ENCODE measurements at places on chromosomes 6 and 20.

- DNase-seq, result no peak
These were observed 40.0 kb downstream of the RRBP1 start for GRCh38 chr20:17641993-17642392.

DNA sequence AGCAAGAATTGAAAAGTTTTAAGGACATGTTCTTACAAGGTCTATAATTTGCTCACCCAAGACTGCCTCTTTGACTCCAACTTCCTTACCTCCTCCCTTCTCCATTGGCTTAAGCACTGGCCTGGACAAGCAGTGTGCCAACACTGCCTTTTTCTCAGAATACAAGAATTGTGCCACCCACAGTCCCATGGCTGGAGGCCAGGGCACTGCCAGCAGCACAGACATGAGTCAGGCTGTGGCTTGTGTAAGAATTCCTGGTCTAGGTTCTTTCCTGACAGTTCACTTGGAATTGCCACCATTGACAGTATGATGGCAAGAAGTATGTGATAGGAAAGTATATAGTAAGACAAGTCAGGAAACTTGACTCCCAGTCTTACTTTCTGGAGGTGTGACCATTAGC, 202.7 kb upstream of the MARCKS start:
- DNase-seq, result no peak

DNA sequence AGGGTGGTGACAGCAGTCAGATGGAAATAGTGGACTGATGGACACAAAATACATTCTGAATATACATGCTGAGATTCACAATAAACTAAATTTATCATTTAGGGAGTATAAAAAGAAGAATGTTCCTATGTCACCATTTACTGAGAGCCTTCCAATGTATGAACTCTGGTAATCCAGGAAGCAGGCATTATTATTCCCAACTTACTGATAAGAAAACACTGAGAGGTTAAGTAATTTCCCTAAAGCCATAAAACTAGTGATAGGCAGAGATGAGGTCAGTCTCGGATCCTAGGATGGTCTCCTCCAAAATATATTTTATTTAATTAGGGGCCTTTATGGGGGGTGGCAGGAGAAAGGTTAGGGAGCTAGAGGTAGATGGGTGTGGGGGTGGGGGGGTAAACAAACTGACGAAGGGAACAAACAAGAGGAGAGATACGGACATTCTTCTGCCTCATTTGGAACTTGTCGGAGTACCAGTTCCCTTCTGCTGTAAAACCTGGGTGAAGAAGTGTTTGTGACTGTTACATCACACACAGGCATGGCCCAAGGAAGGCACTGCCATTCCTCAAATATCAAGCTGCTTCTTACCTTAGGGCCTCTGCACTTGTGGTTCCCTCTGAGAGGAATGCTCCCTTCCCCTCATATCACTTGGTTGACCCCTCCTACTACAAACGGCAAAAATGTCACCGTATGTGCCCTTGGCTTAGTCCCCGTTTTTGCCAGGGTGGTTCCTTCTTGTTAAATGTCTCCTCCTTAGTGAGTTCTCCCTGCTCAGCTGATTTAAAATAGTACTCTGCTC, 6.7 kb downstream of the SAYSD1 start:
- DNase-seq, result no peak

GRCh38 chr6:167643716-167644115, 183.0 kb upstream of the AFDN start:
- DNase-seq, result no peak

DNA sequence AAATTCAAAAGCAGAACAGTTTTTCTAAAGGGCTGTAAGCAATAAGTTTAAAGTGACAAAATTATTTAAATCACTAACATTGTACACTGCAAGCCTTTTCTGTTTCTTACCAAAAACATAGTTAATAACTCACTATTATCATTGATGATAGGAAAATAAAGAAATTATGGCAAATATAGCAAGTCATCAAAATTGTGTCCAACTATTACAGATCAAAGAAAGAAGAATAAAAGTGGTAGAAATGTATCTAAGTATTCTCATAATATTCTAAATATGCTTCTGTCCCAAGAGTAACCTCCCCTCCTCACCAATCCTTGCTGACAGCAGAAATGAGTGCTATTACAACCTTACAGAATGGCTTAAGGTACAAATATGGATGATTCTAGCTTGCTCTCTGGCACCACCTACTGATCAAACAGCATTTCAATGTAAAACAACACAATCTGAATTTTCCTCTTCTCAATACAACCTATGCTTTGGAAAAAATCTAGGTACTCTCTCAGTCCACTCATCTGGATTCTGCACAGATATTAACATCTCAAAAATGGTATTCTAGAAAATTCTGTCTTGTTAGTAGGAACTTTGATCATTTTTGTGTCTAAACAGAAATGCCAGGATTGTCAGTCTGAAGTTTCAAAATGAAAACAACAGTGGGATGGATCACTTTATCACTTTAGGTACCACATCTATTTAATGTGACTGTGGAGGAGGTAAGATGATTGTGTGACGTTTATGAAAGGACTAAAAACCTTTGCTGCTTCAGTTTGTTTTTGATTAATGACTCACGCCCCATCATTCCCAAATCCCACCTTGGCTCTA, 40.9 kb downstream of the ZFP64 start:
- DNase-seq, result no peak

GRCh38 chr20:35627121-35627520, 11.5 kb downstream of the SPAG4 start:
- DNase-seq, result no peak

DNA sequence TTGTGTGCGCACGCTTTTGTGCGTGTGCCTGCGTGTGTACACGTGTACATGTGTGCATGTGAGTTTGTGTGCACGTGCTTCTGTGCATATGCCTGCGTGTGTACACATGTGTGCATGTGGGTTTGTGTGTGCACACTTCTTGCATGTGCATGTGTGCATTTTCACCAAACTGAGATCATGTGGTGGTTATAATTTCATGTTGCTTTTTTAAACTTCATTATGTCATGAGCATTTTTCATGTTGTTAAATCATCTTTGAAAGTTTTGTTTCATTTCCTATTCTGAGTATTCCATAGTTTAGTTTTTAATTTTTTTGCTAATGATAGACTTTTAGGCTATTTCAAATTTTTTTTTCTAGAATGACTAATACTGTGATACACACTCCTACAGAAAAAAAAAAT, 6.4 kb upstream of the CST3 start:
- no peak for DNase-seq

DNA sequence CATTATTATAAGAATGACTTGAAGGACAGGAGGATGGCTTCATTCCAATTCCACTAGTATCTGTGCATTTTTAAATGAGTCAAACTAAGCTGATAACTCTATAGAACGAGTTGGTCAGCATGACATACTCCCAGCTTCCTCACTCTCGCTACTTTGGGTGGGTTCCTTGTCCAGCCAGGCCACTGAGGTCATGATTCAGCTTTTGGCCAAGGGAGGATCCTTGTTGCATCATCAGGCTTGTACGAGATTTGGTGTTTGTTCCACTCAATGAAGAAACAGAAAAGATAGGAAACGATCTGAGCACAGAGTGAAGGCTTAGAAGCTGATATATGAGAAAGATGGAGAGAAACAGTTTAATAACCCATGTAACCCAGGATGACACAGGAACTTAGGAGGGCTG, 19.8 kb downstream of the NEDD9 start:
- no peak for DNase-seq

Data from stimulated activated CD4-positive, alpha-beta T cell treated with anti-CD3 and anti-CD28 coated beads, Interleukin-1b, Interleukin-23, amount 100 ng/mL, for 1 hour (primary cell).